ENCODE measurements at places on chromosomes 5 and 9.

GRCh38 chr9:75200892-75201470 is 112.7 kb downstream of the OSTF1 start:
- DNase-seq, result no peak

DNA sequence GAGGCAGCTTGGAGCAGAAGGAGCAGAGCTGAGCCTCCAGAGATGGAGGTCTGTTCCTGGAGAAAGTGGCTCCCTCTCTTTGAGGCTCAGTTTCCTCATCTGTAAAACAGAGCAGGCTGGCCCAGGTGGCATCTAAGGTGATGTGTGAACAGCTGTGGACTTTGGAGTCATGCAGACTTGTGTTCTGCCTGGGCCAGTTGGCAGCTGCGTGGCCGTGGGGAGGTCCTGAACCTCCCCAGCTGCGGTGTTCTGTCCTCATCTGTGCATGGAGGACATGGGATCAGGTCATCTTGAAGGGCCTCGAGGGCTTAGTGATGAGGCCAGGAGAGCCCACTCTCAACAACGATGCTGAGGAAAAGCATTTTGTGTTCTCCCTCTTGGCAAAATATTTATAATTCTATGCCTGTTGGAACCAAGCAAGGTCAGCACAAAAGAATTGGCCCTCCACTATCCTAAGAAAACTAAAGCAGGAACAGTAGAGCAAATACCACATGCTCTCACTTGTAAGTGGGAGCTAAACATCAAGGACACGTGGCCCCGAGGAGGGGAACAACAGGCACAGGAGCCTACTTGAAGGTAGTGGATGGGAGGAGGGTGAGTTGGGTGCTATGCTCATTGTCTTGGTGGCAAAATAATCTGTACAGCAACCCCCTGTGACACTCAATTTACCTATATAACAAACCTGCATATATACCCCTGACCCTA is 63.2 kb upstream of the COL15A1 start:
- DNase-seq, result no peak

DNA sequence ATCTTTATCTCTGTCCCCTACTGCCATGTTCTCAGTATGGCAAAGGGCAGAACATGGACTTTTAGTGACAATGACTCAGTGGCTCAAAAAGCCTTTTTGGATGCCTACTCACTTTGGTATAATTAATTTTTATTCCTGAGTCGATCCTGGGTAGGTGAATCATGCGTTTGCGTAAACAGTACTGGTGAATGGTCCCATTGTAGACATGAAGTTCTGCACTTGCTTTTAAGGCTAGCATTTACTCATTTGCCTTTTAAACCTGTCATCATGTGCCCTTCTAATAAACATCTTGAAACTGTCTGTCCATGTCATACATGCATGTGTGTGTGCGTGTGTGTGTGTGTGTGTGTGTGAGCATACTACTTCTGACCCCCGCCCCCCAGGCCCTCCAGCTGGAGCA is 223.0 kb downstream of the AUH start:
- no peak for DNase-seq

GRCh38 chr9:35619800-35620158 is 1.6 kb upstream of the CD72 start:
- no peak for DNase-seq

GRCh38 chr5:143554187-143554717 is 150.8 kb upstream of the NR3C1 start:
- DNase-seq, result no peak

DNA sequence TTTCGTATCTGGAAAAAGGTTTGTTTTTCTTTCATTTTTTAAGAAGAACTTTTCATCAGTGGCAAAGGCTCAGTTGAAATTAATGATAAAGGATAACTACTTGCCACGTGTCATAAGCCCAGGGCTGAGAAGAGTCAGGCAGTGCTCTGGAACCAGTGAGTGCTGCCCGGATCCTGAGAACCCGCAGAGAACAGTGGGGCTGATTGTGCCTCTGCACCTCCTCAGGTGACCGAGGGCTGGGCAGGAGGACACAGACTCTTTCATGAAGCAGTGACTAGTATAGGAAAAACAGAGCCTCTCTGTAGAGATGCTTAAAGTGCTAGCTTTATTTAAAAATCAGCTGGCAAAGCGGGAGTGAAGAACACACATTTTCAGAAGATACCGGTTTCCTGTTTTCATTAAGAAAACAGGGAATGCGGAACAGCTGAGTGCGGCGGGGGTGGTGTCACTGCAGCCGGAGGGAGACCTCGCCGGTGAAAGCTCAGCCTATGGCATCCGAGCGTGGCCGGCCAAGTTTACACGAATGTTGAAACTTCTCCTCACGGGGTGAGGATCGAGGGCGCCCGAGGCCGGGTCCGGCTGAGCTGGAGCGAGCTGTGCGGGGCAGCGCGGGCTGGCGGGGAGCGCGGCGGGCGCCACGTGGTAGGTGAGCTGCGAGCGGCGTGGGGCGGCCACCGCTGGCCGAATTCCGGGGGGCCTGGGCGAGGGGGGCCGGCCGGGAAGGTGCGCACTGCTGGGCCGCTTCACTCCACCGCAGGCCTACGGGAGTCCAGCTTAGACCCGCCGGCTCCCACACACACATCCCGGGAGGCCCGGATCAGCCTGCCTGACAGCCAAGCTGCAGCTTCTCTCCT is 134.7 kb upstream of the DMRT1 start:
- no peak for DNase-seq

DNA sequence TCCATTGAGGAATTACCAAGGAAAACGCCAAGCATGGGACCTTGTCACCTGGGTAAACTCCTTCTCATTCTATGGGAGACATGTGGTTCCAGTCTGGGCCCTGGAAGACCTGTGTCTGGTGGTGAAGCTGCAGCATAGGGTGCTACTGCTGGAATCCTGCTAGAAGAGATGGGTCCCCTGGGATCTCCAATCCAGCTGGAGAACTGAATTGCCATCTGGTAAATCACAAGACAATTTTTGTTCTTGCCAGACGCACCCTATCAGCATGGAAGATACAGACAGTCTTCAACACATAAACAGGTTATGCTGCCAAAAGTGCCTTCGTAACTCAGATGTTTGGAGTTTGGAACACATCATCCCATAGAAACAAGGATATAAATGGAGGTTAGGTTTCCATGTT is 424.0 kb upstream of the BRINP1 start:
- no peak for DNase-seq

GRCh38 chr9:80410106-80410505 is 838.3 kb downstream of the TLE4 start:
- no peak for DNase-seq

DNA sequence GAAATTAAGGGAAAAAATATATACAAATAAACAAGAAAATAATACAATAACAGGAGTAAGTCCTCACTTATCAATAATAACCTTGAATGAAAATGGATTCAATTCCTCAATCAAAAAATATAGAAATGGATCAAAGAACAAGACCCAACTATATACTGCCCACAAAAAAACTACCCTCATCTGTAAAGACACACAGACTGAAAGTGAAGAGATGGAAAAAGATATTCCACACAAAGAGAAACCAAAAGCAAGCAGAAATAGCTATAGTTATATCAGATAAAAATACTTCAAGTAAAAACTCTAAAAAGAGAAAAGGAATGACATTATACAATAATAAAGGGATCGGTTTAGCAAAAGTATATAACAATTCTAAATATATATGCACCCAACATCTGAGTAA is 66.5 kb downstream of the KIAA0825 start:
- DNase-seq, result no peak

Measured in T-helper 17 cell (primary cell).